Progenitor cell of endocrine pancreas (in vitro differentiated cells): ENCODE measurements at places on chromosomes 4 and X. TPM values are rescaled to one million over a fixed set of nuclear protein-coding genes. Genes with fewer than 3 reads are reported as not detected.

GRCh38 chrX:106959901-106960300 is 39.7 kb downstream of the CLDN2 start:
- no peak overlapping the region for H3K4me3 ChIP-seq
- H3K27ac ChIP-seq, result no peak overlapping the region
- peaks cover 14% of the 10 kb centered on the region for H3K36me3 ChIP-seq
- H3K27me3 ChIP-seq, result no peaks in the 10 kb centered on the region
- peaks cover 5% of the 10 kb centered on the region for H3K4me1 ChIP-seq
- DNase-seq, result no peak

DNA sequence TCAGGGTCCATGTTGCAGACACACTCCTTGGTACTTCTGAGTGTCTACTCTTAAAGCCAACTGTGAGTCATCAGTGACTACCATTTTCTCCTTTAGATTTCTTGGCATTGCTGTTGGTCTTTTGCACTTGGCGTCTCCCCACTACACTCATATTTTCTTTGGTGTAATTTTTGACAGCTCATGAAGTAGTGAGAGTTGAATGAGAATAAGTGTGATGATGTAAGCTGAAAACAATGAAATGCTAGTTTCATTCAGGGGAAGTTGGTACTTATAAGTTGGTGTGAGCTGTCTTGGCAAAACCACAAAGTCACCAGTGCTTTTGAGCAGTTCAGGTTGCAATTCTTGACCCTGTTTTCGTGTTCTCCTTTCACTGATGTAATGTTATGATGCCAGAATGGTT is 142.9 kb upstream of the ARX start:
- H3K27ac ChIP-seq, result no peak overlapping the region
- no peaks in the 10 kb centered on the region for H3K36me3 ChIP-seq
- no peak overlapping the region for H3K4me3 ChIP-seq
- peaks cover 23% of the 10 kb centered on the region for H3K27me3 ChIP-seq
- DNase-seq, result no peak

GRCh38 chr4:743463-744211 is 38.0 kb downstream of the PCGF3 start:
- no peak for DNase-seq
- H3K36me3 ChIP-seq, result peaks cover 26% of the 10 kb centered on the region
- peak overlapping the region; percentile 56 for H3K27ac ChIP-seq
- no peaks in the 10 kb centered on the region for H3K27me3 ChIP-seq
- H3K4me3 ChIP-seq, result no peak overlapping the region

GRCh38 chr4:52838729-52839586 is 23.2 kb upstream of the RASL11B start:
- no peaks in the 10 kb centered on the region for H3K36me3 ChIP-seq
- H3K27me3 ChIP-seq, result peaks cover 5% of the 10 kb centered on the region
- H3K4me3 ChIP-seq, result no peak overlapping the region
- DNase-seq, result no peak

- H3K27ac ChIP-seq, result no peak overlapping the region
- no peaks in the 10 kb centered on the region for H3K27me3 ChIP-seq
- no peaks in the 10 kb centered on the region for H3K36me3 ChIP-seq
- H3K4me3 ChIP-seq, result no peak overlapping the region
- DNase-seq, result no peak
- H3K4me1 ChIP-seq, result peaks cover 1% of the 10 kb centered on the region
Observed at GRCh38 chr4:44494810-44495701, 46.4 kb upstream of the KCTD8 start.

GRCh38 chr4:88672987-88673386 is 24.6 kb downstream of the NAP1L5 start:
- no peak overlapping the region for H3K4me3 ChIP-seq
- peaks cover 8% of the 10 kb centered on the region for H3K4me1 ChIP-seq
- DNase-seq, result no peak
- no peaks in the 10 kb centered on the region for H3K36me3 ChIP-seq
- no peaks in the 10 kb centered on the region for H3K27me3 ChIP-seq

DNA sequence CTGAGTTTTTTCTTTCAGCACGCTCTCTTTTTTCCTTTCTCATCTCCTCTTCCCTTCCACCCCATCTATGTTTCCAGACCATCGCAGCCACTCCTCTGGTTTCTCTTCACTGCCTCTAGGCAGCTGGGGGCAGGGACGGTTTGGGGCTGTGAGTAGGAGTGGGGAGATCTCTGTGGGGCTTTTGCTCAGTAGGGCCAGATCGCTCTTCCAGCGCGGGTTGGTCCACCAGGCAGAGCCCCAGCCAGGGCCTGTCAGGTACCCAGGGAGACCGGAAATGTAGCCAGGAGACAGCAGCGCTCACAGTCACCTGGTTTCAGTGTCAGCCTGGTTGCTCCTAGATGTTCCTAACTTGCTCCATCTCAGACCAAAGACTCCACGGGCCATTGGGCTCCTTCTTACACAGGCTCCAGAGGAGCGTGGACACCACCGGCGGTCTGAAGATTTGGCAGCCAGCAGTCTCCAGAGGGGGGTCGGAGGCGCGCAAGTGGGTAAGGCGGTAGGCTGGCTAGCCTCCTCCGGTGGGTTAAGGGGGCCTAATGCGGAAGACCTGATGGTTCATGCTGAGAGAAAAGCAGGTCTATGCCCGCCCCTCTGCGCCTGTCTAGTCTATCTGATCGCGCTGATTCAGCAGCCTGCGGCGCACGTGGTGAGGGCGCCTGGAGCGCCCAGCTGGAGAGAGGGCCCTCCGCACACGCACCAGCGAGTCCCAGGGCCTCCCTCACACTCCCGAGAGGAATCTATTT is 1.8 kb downstream of the FGF5 start:
- peaks cover 81% of the 10 kb centered on the region for H3K27me3 ChIP-seq
- peaks cover 26% of the 10 kb centered on the region for H3K4me1 ChIP-seq
- no peak overlapping the region for H3K27ac ChIP-seq
- no peak for DNase-seq
- no peak overlapping the region for H3K4me3 ChIP-seq
- H3K36me3 ChIP-seq, result no peaks in the 10 kb centered on the region

GRCh38 chr4:49221209-49221608 is 235.1 kb downstream of the CWH43 start:
- H3K27ac ChIP-seq, result no peak overlapping the region
- H3K4me3 ChIP-seq, result no peak overlapping the region
- H3K4me1 ChIP-seq, result no peaks in the 10 kb centered on the region
- DNase-seq, result no peak
- peaks cover 10% of the 10 kb centered on the region for H3K36me3 ChIP-seq
- H3K27me3 ChIP-seq, result no peaks in the 10 kb centered on the region

- peaks cover 8% of the 10 kb centered on the region for H3K4me1 ChIP-seq
- no peak overlapping the region for H3K4me3 ChIP-seq
- no peak overlapping the region for H3K27ac ChIP-seq
Observed at GRCh38 chr4:153137159-153137558, 67.1 kb upstream of the TRIM2 start.

DNA sequence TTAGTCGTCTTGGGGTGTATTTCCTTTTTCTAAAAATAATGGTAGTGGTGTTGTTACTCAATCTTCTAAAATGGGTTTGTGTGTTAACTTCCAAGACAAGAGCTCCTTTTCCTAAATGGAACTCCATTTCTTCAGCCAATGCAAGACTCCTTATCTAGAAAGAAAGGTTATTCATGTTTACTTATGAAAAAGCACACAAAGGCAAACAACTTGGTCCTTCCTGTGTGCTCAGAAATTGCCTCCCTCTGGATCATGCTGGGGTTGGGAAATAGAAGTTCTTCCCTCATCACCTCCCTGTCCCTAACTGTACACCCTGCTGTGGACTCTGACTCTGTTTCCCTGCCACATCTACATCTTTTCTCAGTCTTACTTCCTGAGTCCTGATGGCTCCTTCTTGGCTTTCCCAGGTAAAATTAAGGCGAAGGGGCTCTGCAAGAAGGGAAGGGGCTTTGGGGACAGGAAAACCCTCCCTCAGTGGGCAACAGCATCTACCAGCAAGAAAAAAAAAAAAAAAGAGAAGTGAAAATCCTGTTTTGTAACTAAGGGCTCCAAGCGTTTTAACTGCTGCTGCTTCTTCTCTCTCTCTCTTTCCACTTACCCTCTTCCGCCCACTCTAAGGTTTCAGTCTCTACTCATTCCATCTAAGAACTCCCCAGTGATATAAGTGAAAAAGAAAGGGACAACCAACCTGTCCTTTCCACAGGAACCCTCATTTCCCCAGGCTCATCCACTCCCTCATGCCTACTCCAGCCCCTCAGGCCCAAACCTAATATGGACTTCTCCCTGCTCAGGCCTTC is 19.8 kb upstream of the TASL start:
- DNase-seq, result no peak
- no peak overlapping the region for H3K4me3 ChIP-seq
- H3K27ac ChIP-seq, result no peak overlapping the region
- no peaks in the 10 kb centered on the region for H3K27me3 ChIP-seq
- no peaks in the 10 kb centered on the region for H3K36me3 ChIP-seq

GRCh38 chr4:77731656-77732055 is 87.5 kb downstream of the CNOT6L start:
- peaks cover 8% of the 10 kb centered on the region for H3K36me3 ChIP-seq
- H3K4me3 ChIP-seq, result no peak overlapping the region
- no peaks in the 10 kb centered on the region for H3K27me3 ChIP-seq
- no peak for DNase-seq
- H3K27ac ChIP-seq, result no peak overlapping the region
- no peaks in the 10 kb centered on the region for H3K4me1 ChIP-seq

- no peaks in the 10 kb centered on the region for H3K27me3 ChIP-seq
- DNase-seq, result no peak
- no peaks in the 10 kb centered on the region for H3K36me3 ChIP-seq
- no peak overlapping the region for H3K4me3 ChIP-seq
- no peak overlapping the region for H3K27ac ChIP-seq
Observed at GRCh38 chr4:137635108-137635507, 102.8 kb upstream of the PCDH18 start.

The MAP7D2 gene
- total RNA-seq, result 1.4 and 1.5 TPM in 2 replicates

The CXXC4 gene
- 35.5 and 40.8 TPM in 2 replicates for total RNA-seq

The USP26 gene
- total RNA-seq, result not detected in 2 replicates

The ARR3 gene
- not detected in 2 replicates for total RNA-seq

The MAP9 gene
- 33.2 and 34.2 TPM in 2 replicates for total RNA-seq
